ENCODE measurements at places on chromosomes 2 and 18.

DNA sequence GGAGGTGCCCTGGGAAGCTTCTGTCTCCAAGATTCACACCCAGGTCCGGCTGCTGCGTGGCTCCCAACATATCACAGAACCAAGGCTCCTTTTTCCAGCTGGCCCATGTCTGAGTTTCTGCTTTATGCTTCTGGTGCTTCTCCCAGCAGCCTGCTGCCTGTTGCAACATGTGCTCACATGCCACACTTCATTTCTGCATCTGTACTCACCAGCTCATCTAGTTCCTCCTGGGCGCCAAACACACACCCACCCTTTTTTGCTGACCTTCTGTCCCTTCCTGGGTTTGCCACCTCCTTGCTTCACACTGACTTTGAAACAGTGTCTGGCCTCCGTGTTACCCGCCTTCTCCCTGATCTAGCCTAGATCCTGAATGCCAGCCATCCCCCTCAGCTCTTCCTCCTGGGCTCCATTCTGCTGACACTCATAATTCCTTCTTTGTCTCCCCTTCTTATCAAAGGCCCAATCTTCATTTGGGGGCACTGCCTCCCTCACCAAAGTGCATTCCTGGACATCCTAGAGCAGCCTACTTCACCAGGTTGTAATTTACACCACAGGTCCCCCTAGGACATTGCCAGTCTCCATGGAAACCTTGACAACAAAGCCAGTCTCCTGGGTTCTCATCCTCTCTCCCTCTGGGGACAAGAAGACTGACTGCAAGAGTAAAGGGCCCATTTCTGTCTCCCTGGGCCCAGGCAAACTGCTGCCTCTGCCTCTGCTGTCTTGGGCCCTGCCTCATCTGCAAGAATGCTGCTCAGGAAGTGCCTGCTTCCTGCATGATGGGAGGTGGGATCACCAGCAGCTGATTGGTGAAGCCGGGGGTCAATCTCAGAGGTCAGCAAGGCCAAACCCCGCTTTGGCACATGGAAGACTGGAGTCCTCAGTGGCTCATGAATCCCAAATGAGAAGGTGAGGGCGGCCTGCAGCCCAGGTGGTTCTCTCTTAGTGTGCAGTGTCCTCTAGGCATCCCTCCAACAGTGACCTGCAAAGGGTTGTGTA, 13.9 kb upstream of the PROM2 start:
- no peak for DNase-seq

- DNase-seq, result no peak
Observed at GRCh38 chr18:77210249-77210648, 39.4 kb upstream of the GALR1 start.

- no peak for DNase-seq
Observed at GRCh38 chr18:40473221-40474029, 1481.6 kb upstream of the PIK3C3 start.

GRCh38 chr2:189474526-189474925, 33.3 kb downstream of the WDR75 start:
- no peak for DNase-seq

- no peak for DNase-seq
Observed at GRCh38 chr2:226794751-226795171, 4.9 kb downstream of the IRS1 start.

DNA sequence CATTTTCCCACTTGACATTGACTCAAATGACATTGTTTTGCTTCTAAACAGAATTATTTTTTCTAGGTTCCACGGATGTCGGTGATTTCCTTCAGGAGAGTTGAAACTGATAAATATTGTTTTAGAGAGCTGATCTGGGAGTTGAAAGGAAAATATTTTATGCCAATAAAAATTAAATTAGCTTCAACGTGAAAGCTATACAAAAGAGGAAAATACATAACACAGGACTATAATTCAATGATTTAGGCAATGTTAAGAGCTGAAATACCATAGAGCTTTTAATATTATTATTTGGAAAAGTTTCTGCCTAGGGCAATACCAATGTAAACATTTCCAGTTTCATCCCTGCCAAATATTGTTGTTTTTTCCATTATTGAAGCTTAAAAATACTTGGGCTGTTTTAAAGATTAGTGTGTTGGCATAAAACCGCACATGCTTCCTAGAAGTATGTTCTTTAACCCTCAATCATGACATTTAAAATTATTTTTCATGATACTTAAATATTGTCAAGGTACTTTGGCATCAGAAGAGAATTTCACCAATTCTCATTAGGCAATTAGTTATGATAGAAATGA, 18.6 kb upstream of the PDE1A start:
- DNase-seq, result no peak

DNA sequence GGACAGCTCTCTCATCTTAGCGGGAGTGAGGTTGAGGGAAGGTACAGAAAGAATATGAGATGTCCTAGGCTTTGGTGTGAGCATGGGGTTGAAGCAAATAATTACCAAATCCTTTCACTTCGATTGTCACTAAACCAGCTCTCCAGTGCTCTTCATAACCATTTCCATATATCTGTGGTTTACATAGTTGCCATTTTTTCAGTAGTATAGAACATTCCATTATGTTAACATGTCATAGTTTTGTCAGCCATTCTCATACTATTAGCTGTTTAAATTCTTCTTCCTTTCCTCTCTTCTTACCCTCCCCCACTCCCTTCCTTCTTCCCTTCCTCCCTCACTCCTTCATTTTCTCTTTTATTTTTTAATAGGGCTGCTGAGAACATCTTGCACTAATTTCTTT, 205.9 kb downstream of the BABAM2 start:
- DNase-seq, result peak; percentile 7

GRCh38 chr2:191831410-191831994, 15.4 kb downstream of the CAVIN2 start:
- DNase-seq, result no peak

- no peak for DNase-seq
Observed at GRCh38 chr2:51071191-51071590, 39.3 kb upstream of the NRXN1 start.

DNA sequence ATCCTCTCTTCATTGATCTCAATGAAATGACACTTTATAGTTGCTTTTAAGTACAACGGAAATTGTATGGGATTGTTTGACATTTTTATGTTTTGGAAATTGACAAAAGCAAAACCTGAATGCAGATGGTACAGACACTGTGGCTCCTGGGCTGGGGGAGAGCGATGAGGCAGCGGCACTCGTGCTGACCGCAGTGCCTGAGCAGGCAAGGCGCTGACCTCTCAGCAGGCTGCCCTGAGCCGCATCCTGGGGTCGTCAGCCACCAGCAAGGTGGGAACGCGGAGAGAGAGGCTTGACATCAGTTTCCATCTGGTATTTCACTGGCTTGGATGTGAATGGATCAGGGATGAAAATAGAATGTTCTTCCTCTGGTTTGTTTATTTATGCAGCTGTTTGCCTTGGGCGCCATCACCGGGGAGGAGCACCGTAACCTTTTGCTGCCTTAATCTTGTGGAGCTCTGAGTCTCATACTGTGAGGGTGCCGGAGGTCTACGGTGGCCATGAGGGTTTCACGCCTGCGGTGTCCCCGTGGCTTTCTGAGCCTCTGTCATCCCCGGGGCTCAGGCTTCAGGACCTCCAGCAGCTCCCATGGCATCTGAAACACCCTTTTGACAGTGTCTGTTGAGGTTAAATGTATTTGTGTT, 94.8 kb upstream of the TPO start:
- DNase-seq, result no peak

GRCh38 chr2:64646007-64646880, 7.5 kb downstream of the SERTAD2 start:
- DNase-seq, result no peak

GRCh38 chr2:40369267-40370006, 82.5 kb downstream of the SLC8A1 start:
- DNase-seq, result no peak

- no peak for DNase-seq
Observed at GRCh38 chr2:73536133-73536840, 105.9 kb downstream of the NAT8 start.

DNA sequence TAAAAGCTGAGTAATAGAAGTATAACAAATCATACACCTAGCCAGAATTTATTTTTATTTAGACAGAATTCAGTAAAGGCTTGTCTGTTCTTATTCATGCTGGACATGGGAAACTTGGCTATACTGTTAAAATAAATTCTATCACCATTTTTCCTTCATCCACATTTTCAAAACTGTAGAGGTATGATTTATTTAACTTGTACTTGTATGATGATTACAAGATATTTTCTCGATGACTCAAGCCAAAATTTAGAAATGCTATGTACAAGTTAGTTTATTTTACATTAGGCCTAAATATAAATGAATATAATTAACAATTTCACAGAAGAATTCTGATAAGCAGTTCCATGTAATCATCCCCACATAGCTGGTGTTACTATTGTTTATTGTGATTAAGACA, 194.8 kb upstream of the DOK6 start:
- no peak for DNase-seq

- peak; percentile 65 for DNase-seq
Observed at GRCh38 chr2:74587664-74588277, 33.3 kb downstream of the DOK1 start.

GRCh38 chr2:160409480-160409879, 84.1 kb downstream of the RBMS1 start:
- no peak for DNase-seq

DNA sequence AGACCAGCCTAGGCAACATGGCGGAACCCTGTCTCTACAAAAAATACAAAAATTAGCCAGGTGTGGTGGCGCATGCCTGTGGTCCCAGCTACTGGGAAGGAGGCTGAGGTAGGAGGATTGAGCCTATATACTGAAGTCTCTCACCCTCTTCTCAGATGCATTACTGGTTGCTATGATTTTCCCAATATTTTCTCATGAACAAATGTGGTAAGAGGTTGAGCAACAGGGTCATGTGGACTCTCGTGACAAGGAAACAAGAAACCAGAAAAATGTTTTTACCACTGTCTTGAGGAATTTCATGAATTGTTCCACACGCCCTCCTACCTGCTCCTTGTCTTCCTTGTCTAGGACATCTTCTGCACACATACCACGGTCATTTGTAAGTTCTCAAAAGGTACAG, 12.4 kb downstream of the LMAN2L start:
- DNase-seq, result no peak

- DNase-seq, result no peak
Observed at GRCh38 chr2:176192351-176192750, 3.9 kb downstream of the HOXD1 start.

DNA sequence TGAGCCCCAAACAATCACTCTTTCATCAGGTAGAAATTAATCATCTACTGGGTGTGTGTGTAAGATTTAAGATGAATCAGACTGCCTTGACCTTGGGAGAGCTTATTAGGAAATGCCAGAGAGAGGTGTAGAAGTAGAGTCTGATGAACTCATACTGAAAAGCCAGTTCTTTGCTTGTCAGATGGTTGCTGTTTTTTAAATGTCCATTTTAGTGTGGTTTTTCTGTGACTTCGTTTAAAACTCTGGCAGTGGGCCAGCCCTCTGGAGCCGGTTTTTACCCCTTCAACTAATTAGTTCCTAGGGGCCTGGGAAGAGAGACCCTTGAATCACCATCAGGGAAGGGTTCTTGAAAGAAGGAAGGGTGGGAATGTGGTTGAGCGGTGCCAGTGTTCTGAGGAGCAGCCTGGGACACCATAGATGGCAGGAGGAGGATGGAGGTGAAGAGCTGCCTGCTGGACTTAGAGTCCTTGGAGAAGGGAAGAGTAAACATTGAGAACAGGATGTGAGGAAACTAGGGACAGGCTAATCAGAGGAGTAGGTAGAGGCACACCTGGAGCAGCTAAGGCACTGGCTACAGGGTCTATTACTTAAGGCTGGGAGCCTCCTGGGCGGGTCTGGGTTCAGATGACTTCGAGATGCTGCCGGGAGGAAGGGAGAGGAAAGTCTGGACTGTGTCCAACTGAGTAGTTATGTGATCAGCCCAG, 66.1 kb downstream of the LRRFIP1 start:
- peak; percentile 37 for DNase-seq

DNA sequence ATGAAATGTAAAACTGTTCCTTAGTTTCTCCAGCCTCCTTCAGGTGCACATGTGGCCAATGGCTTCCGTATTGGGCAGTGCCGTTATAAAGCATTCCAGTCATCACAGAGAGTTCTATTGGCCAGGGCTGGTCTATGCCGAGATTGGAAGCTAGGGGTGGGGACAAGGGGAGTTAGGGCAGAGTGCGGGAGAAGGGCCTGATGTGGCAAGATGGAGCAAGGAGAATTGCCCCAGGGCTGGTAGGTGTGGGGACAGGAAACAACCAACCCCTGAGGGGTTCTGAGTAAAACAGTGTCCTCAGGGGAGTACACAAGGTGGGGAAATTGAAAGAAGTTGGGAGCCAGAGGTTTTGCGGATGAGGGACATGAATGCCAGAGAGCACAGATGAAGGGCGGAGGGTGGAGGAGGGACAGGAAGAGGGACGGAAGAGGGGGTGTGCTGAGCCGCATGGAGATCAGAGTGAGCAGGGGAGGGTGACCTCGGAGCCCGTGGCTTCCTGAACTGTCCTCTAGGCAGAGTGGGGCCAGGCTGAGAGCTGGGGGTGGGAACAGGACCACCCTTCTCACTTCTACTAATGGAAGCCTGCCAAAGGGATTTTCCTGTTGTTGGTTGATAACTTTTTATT, 9.1 kb upstream of the ATP6V1C2 start:
- DNase-seq, result no peak

DNA sequence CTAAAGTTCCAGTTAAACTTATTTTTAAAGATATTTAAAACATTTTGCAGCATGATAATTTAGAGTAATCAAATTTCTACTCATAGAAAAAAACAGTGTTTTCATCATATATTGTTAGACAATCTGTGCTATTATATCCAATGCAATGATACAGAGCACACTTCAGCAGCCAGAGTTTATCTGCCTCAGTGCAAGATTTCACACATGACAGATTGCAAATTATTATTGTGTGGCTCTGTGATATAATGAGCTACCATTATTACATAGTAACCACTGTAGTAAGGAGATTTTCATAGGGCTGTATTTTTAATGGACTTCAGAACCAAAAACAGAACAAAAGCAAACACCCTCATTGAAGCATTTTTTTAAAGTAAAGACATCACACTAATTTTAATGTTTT, 762.4 kb downstream of the DSC3 start:
- DNase-seq, result no peak

DNA sequence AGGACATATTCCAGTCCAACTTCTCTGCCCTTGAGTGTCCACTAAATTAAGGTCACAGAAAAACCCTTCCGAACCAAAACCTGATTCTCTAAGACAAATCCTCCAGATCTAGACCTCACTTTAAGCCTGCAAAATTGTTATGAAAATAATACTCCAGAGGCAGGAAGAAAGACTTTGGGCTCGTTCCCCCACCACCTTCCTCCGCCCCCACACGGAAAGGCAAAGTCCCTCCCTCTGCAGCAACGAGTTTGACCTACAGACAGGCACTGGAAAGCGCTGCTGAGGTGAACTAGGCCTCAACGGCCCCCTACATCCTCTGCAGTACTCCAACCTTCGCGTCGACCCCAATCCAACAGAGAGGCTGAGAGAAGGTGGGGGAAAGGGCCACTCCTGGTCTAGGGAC, 808 bp downstream of the ATP5MC3 start:
- peak; percentile 35 for DNase-seq

DNA sequence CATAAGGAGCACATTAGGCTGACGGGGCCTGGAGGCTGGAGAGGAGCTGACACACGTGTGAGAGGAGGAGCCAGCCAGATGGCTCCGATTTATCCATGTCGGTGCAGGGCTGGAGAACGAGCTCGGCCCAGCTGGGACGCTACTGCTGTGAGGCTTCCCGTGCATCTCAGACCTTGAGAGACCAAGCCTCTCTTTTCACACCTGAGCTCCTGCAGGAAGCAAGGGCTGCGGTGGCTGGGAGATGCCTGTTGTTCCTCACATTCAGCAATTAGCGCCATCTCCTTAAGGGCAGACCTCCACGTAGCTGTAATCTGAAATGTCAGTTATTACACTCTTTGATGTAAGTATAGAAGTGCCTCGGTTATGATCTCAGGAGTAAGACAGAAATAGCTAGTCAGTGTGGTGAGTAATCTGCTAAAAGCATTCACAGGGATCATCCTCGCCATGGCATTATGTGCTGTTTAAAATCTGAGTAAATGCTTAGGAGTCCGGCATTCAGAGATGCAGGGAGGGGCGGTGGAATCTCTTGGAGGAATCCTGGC, 107.9 kb downstream of the PRKCE start:
- peak; percentile 47 for DNase-seq

Data from hepatic stellate cell (primary cell).